ENCODE measurements at places on chromosomes 2 and 18.

GRCh38 chr2:24022975-24023575 lies 13.2 kb downstream of the MFSD2B start:
- no peak for DNase-seq

DNA sequence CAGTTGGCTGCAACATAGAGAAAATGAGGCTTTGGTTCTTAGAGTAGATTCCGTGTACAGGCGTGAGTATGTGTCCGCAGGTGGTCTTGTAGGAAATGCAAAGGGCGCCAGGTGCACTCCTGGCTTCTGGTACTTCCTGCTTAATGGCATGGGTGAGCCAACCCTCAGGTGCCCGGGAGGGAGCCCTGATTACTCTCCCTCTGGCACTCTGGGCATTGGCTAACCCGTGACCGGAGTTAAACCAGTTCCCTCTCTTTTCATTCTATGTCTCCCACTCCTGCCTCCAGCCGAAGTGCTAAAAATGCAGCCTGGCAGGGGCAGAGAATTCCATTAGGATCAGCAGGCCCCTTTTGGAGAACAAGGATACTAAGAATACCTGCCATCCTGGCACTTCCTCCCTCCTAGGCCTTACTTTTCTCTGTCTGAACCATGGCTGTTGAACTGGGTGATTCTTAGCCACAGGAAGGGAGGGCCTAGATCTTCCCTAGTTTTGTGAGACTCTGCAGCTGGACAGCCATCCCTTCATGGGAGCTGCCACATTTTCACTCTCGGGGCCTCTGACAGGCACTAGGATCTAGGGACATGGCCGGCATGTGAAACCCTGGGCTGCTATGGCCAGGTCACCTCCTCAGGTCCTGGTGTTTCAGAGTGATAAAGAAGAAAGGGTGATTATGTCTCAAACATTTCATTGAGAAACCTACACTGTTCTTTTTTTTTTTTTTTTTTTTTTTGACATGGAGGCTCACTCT lies 6.5 kb downstream of the MERTK start:
- DNase-seq, result no peak

DNA sequence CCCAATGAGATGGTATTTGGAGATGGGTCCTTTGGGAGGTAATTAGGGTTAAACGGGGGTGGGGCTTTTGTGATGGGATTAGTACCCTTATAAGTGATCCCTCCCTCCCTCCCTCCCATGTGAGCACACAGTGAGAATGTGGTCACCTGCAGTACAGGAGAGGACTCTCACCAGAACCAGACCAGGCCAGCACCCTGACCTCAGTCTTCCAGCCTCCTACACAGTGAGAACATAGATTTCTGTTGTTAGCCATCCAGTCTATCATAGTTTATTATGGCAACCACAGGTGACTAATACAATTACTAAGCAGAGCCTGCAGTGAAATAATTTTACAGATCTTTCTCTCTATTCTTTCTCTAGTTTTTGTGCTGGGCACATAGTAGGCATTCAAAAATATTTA lies 137.7 kb upstream of the PKDCC start:
- DNase-seq, result no peak

DNA sequence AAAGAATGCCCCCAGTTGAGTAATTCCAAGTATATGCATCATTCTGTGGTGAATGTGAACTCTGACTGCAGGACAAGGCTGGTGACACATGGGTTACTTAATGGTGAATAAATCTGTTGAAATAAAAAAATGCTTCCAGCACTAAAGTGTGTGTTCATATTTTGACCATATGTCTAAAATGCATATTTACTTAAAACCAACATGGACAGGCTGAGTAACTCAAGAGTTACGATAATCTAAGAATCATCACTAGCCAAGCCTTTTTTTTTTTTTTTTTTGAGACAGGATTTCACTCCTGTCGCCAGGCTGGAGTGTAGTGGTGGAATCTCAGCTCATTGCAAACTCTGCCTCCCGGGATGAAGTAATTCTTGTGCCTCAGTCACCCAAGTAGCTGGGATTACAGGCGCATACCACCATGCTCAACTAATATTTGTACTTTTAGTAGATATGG lies 47.1 kb upstream of the CCBE1 start:
- no peak for DNase-seq

DNA sequence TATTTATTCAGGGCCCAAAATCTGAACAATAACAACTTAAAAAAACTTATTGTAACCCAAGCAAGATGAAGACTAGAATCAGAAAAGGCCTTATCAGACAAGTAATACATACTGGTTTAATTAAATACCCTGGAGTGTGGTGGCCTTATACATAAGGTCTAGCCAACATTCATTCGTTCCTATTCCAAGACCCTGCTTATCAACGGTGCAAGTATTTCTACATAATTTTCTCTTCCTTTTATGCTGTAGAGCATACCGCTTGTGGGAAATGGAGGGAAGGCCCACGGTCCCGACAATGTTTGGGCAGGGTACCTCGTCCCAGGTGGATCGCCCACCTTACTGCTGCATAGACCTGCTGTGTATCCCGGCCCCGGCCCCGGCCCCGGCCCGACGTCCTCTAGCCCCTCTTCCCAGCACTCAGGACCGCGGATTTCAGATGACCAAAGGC lies 708 bp downstream of the ZNF24 start:
- no peak for DNase-seq

DNA sequence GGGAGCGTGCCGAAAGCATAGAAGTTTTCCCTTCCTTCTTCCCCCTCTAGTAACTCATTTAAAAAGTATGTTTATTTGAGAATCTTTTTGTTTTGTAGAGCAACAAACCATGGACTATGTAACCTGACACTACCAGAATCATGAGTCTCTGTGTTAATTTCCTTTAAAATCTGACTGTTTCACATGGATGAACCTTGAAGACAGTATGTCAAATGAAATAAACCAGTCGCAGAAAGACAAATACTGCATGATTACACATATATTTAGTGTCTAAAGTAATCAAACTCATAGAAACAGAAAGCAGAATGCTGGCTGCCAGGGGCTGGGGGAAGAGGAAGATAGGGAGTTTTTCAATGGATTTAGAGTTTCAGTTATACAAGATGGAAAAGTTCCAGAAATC lies 32.3 kb downstream of the PTPN2 start:
- no peak for DNase-seq

- no peak for DNase-seq
These were observed 3.3 kb upstream of the TANC1 start for GRCh38 chr2:158965107-158965506.

GRCh38 chr2:144015655-144016245 lies 504.2 kb downstream of the ZEB2 start:
- DNase-seq, result no peak

DNA sequence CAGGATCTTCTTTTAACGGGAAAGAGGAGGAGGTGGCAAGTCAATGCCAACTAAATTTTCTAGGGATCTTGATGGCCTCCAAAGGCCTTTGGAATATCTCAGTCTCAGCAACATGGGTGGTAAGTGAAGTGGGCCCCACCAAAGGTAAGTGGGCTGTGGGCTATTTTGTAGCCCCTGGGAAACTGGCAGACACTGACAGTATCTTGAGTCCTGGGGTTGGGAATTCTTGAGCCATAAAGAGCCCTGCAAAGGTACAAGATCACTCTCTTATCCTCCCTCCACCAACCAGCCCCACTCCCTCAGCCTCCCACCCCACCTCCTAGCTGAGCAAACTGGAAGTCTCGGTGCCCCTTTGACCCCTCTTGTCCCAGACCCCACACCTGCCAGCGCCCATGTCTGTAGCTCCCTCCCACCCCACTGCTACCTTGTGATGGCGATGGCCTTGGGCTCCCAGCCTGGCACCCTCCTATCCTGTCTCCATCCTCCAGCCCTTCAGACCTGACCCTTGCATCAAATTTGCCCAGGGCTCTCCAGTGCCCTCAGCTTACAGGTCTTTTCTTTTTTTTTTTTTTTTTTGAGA lies 8.5 kb downstream of the ATP6V1B1 start:
- DNase-seq, result no peak

GRCh38 chr2:9778012-9778411 lies 65.3 kb upstream of the TAF1B start:
- DNase-seq, result no peak

DNA sequence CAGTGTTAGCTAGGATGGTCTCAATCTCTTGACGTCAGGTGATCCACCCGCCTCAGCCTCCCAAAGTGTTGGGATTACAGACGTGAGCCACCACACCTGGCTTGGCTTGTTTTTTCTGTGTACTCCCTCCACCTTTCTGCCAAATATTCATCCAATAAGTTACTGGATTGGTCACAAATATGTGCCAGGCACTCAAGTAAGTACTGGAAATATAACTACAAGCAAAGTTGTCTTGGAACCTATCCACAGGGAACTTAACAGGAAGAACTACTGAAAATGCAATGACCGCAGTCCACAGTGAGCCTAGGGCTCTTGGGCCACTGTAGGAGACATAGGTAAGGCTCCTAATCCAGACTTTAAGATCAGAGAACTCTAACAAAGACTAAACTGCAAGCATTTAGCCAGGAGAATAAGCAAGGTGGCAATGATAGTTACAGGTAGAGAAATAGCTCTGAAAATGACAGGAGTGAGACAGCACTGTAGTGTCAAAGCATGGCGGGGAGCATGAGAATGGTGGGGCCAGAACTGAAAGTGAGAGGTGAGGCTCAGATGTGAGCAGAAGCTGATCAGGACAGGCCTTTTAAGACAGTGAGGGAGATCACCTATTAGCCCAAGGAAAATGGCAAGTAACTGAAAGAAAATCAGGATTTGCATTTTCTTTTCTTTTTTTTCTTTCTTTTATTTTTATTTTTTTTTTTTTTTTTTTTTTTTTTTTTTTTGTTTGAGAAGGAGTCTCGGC lies 252.1 kb downstream of the RBM43 start:
- no peak for DNase-seq

DNA sequence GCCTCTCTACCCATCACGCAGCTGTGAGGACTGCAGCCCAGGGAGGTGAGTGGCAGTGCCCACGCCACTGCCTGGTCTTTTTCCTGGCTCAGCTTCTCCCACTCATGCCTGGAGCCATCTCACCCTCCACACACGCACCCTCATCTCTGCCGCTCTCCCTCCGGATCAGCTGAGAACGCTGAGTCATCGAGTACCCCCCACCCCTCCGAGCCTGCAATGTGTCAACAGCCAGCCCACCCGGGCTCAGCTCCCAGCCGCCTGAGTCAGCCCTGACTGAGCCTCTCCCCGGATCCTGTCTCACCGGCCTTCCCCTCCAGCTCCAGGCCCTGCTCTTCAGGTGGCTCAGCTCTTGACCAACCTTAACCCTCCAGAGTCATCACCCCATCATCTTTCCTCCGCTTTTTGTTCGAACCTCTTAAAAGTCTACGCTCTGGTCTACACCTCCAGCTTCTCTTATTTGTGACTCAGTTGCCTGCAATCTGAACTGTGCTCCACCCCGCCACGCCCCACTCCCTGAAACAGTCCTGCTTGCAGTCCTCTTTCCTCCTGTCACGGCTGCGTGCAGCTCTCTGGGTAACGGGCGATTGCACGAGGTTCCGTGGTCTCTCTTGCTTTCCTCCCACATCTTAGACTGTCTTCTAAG lies 94.4 kb upstream of the ASAP2 start:
- DNase-seq, result no peak

- DNase-seq, result no peak
These were observed 612.0 kb downstream of the IRS1 start for GRCh38 chr2:226187616-226188015.

DNA sequence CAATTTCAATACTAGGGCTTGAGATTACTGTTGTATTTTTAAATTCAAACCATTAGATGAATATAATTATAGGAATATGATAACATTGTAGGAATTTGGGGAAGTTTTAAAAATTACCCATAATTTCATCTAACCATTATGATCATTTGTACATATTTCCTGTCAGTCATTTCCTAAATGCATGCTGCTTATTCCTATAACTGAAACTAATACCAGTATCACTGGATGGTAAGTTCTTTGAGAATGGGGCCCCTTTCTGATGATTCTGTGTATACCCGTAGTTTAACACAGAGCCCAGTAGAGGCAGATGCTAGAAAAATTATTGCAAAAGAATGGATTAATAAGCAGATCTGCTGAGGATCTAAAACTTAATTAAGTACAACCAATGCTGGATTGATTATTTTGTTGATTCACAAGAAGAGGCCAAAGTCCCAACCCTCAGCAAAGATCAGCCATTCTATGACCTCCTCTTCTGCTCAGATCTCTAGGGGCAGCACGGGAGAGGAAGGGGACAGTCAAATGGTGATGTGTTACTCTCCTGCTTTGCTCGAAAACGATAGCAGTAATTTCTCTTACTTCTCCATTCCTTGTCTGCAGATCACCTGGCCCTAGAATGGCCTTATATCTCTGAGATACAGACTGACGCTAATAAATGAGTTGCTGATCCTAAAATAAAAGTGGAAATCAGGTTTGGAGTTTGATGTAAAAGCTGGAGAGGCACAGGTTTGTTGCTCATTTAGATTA lies 69.5 kb upstream of the PELI1 start:
- DNase-seq, result no peak

GRCh38 chr18:28511413-28511821 lies 334.5 kb upstream of the CDH2 start:
- DNase-seq, result no peak

- DNase-seq, result no peak
These were observed 31.7 kb upstream of the ARL4C start for GRCh38 chr2:234528410-234529148.

DNA sequence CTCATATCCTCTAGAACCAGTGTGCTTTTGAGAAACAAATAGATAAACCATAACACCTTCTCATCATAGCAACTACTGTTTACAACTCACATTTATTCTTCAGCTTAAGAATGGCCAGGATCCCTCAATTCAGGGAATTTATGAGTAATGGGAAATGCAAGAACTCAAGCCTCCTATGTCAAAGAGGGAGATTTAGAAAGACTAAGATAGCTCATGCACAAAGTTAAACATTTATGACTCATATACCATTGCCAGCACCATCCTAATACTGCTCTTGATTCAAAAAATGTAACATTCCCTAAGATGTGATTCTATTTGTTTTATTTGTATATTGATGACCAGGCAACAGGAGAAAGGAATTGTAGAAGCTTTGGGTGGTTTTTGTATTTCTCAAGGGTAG lies 172.8 kb downstream of the CYP26B1 start:
- no peak for DNase-seq

DNA sequence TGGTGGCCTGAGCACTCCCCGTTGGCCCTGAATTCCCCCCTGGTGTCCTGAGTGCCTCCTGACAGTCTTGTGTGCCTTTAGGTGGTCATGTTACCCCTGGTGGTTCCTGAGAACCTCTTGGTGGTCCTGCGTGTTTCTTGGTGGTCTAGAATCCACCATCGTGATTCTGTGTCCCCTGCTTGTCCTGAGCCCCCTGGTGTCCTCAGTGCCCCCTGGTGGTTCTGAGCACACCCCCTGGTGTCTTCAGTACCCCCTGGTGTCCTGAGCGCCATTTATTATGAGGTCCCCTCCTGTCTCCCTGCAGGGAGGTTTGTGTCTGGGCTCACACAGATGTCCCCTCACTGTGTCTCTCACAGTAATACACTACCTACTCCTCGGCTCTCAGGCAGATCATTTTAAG lies 61.3 kb upstream of the MAL start:
- DNase-seq, result no peak

DNA sequence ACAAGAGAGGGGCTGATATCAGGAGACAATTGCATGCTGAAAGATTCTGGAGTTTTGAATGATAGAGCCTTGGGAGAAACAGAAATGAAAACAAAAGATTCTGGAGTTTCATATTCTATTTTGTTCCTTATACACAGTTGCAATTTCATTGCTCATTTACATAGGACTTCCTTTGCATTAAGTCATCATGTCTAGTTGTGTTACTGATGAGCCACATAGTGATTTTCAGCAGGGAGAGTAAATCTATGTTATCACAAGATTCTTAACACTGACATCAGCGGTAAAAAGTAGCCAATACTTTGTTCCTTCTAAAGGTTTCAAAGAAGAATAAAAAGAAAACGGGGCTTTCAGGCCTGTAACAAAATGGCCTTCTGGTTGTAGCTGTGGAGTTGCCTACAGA lies 7.1 kb downstream of the ADAM17 start:
- no peak for DNase-seq
